ENCODE measurements at places on chromosomes 5 and 9.

GRCh38 chr5:96750110-96750822 is 57.5 kb downstream of the ERAP1 start:
- no peak for DNase-seq

DNA sequence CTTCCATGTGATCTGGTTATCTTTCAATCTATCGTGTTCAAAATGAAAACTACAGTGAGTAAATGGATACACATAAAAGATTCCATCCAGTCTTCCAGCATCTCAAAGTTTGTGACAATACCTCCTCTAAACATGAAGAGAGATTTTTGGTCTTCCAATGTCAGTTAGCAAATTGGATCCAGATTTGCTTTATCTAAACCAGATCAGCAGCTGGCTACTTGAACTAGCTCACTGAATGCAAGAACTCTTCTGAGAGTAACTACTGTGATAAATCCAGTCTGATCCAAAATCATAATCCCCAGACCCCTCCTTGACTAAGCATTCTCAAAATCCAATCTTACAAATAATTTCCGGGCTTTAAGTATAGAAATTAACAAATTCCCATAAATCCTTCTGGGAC is 2177.9 kb upstream of the C9orf72 start:
- no peak for DNase-seq

DNA sequence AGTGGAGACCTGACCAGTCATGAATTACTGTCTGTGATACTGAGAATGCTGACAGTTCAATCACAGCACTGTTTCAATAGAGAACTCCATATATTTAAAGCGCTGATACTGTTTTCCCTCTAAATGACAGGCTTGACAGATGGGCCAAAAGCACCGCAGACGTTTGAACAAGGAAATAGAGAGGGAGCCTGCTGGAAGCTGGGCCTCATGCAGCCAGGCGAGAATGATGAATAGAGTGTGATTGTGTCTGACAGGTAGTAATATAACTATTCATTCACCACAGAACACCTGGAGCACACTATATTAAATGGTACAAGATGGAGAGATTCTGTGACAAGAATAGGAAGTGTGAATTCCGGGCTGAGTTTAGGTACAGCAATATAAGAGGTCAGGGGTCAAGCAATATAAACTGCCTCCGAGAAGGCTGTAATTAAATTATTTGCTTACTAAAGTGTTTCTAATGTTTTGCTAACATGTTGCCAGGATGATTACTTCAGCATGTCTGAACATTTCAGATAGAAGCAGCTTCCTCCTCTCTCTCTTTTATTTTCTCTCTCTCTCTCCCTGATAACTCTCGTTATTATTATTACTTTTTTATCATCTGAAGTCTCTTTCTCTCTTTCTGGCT is 297.7 kb downstream of the CSNK1G3 start:
- no peak for DNase-seq

DNA sequence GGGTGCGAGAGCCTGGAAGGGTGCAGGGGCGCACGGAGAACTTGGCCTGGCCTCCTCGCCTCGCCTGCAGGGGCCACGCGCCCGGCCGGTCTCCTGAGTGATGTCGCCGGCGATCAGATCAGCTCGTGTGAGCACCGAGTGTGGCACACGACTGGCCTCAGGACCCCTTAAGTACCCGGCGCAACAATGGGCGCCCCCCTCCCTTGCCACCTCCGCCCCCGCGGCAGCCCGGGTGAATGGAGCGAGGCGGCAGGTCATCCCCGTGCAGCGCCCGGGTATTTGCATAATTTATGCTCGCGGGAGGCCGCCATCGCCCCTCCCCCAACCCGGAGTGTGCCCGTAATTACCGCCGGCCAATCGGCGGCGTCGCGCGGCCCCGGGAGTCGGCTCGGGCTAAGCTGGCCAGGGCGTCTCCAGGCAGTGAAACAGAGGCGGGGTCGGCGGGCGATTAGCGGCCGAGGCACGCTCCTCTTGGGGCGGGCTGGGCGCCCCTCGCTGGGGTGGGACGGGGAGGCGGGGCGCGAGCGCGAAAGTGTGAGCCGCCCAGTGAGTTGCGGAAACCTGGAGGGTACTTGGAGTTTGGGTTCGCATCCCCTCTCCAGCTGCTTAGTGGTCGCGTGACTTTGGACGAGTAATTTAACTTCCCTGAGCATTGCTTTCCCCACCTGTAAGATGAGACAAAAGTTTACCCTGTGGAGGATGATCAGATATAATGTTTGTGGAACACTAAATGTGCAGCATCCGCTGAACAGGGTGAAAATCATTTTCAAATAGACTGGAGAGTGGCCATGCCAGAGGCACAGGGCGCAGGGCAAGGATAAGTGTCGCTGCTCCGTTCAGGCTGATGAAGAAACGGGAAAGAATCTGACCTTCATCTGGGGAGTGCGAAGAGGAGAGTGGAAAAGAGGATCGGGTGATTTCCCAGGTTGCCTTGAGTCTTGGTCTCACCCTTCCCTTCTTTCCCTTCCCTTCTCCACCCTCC is at the start of gene NEUROG1:
Gene NEUROG1 (minus strand): TSS at position 145 of the 982 bp plus-strand sequence. CDS start 274 bp downstream, outside the sequence.
- no peak for DNase-seq

GRCh38 chr5:138745268-138745667 is 8.0 kb upstream of the CTNNA1 start:
- no peak for DNase-seq

GRCh38 chr5:108747774-108748400 is at the start of gene FER:
FER (plus strand) TSS chr5:108747897; CDS start chr5:108798183, 50,286 bp downstream.
- DNase-seq: peak; percentile 66

- DNase-seq: no peak
Observed at GRCh38 chr5:99675974-99676373, 747.2 kb upstream of the CHD1 start.
